Activated CD4-positive, alpha-beta memory T cell treated with anti-CD3 and anti-CD28 coated beads, Interleukin-2, amount 10 ng/mL, durations not matched to agents 7 days and 5 days (primary cell): ENCODE measurements at places on chromosomes 16 and 17. TPM values are rescaled to one million over a fixed set of nuclear protein-coding genes. Genes with fewer than 3 reads are reported as not detected.

GRCh38 chr17:78316867-78317789 is 42.7 kb downstream of the SOCS3 start:
- no peak for DNase-seq

- peak; percentile 81 for DNase-seq
These were observed 43.3 kb downstream of the PGS1 start for GRCh38 chr17:78421534-78422266.

Gene KRTAP9-8
- total RNA-seq: not detected

Gene CTNS
- 24.5 TPM for total RNA-seq

Gene KRT40
- not detected for total RNA-seq
